Activated CD4-positive, alpha-beta T cell treated with anti-CD3 and anti-CD28 coated beads for 36 hours (primary cell): ENCODE measurements at places on chromosomes 2 and 18. TPM values are rescaled to one million over a fixed set of nuclear protein-coding genes. Genes with fewer than 3 reads are reported as not detected.

DNA sequence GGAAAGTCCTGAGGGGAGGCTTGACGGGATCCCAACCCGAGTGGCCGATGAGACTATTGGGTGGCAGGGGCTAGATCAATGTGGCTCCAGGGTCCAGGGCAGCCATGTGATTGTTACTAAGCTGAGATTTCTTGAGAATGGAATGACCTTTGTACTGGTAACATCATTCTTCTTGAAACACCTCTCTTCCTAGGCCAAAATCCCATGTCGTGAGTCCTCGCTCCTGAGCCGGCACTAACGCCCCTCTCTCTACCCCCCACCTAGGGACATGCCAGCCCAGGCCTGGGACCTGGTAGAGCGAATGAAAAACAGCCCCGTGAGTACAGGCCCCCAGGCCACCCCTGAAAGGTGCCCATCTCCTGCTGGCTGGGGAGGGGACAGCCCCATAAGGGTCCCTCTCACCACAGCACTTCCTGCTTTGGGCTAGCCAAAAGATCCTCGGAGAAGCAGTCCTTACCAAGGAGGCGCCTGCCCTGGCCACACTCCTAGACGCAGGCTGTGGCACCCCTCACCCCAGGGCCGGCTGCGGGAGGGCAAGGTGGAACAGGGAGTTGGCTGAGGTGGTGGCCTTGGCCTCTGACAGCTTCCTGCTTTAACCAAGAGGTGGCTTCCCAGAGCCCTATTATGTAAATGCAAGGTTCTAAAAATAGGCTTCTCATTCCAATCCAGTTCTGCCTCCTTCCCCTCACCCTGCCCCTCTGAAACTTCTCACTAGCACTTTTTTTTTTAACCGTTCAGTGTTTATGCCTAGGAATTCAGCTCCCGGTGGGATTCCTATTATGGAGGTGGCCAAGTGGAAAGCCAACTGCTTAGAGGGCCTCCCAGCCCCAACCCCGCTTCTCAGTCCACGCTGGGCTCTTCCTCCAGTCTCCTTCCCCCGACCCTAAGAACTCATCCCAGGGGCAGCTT, 126.6 kb upstream of the PPP1CB start:
- H3K4me3 ChIP-seq, result peak overlapping the region; percentile 69
- peaks cover 2% of the 10 kb centered on the region for H3K36me3 ChIP-seq
- peaks cover 80% of the 10 kb centered on the region for H3K4me1 ChIP-seq
- peak; percentile 83 for DNase-seq
- H3K27me3 ChIP-seq, result no peaks in the 10 kb centered on the region

DNA sequence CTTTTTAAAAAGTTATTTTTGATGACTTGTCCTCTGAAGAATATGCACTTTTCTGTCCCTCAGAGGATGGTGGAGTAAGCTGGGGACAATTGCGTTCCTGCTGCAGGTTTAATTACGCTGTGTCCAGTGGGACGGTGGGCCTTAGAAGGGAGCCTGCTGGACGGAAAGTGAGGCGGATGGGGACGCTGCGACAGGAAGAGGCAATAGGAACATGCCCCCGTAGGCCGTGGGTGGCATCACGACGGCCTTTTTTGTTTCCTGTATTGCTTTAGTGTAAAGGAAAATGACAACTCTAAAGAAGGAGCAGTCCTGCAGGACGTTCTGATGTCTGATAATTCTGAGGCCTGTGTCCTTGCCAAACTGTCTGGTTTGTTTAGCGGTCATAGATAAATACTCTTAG, 121.6 kb downstream of the NFATC1 start:
- H3K36me3 ChIP-seq, result peaks cover 36% of the 10 kb centered on the region
- peaks cover 69% of the 10 kb centered on the region for H3K4me1 ChIP-seq
- peak overlapping the region; percentile 72 for H3K4me3 ChIP-seq
- DNase-seq, result peak; percentile 81

The C2orf66 gene
- total RNA-seq, result 0.09 TPM

GRCh38 chr2:173648816-173649215, 294.1 kb downstream of the CDCA7 start:
- no peak for DNase-seq
- no peaks in the 10 kb centered on the region for H3K36me3 ChIP-seq
- H3K27ac ChIP-seq, result no peak overlapping the region
- H3K27me3 ChIP-seq, result peaks cover 9% of the 10 kb centered on the region
- no peaks in the 10 kb centered on the region for H3K4me1 ChIP-seq

- H3K4me1 ChIP-seq, result no peaks in the 10 kb centered on the region
- H3K4me3 ChIP-seq, result no peak overlapping the region
- no peak for DNase-seq
- H3K36me3 ChIP-seq, result peaks cover 4% of the 10 kb centered on the region
- no peaks in the 10 kb centered on the region for H3K27me3 ChIP-seq
Observed at GRCh38 chr2:221478485-221478863, 93.6 kb downstream of the EPHA4 start.

The OSR1 gene
- total RNA-seq, result not detected

- H3K27ac ChIP-seq, result no peak overlapping the region
- no peaks in the 10 kb centered on the region for H3K36me3 ChIP-seq
Observed at GRCh38 chr2:23375448-23375847, 9.5 kb upstream of the KLHL29 start.

- no peaks in the 10 kb centered on the region for H3K36me3 ChIP-seq
- no peak overlapping the region for H3K27ac ChIP-seq
- H3K27me3 ChIP-seq, result peaks cover 31% of the 10 kb centered on the region
- no peaks in the 10 kb centered on the region for H3K4me1 ChIP-seq
- no peak for DNase-seq
- H3K4me3 ChIP-seq, result no peak overlapping the region
Observed at GRCh38 chr18:46738491-46738890, 18.4 kb downstream of the ST8SIA5 start.
